ENCODE measurements at places on chromosomes 2 and 18.

DNA sequence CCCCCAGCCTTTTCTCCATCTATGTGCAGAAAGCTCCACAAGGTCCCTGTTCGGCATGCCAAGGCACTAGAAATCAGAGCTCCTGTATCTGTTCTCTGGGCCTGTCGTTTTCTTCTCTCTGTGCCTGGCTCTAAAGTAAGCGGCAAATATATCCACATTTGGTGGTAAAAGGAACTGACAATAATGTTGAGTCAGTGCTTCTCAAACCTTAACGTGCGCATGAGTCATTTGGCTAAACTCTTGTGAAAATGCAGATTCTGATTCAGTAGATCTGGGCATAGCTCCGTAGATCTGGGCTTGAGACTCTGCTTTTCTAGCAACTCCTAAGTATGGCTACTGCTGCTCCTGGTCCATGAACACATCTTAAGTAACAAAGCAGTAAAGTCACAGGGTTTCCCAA, 16.5 kb upstream of the ACSL3 start:
- DNase-seq, result no peak

GRCh38 chr18:55286257-55286825, 301.7 kb downstream of the TCF4 start:
- DNase-seq, result no peak

GRCh38 chr2:182867426-182868053, 1.1 kb upstream of the FRZB start:
- no peak for DNase-seq

GRCh38 chr2:19120941-19121750, 237.3 kb downstream of the OSR1 start:
- no peak for DNase-seq

GRCh38 chr18:48801728-48802542, 148.8 kb downstream of the SMAD7 start:
- DNase-seq, result no peak

GRCh38 chr18:377088-377487, 109.2 kb upstream of the THOC1 start:
- DNase-seq, result no peak

- no peak for DNase-seq
Measured at GRCh38 chr2:35410431-35411061, 945.0 kb upstream of the CRIM1 start.

GRCh38 chr2:54106631-54107454, 8.6 kb upstream of the ACYP2 start:
- no peak for DNase-seq

DNA sequence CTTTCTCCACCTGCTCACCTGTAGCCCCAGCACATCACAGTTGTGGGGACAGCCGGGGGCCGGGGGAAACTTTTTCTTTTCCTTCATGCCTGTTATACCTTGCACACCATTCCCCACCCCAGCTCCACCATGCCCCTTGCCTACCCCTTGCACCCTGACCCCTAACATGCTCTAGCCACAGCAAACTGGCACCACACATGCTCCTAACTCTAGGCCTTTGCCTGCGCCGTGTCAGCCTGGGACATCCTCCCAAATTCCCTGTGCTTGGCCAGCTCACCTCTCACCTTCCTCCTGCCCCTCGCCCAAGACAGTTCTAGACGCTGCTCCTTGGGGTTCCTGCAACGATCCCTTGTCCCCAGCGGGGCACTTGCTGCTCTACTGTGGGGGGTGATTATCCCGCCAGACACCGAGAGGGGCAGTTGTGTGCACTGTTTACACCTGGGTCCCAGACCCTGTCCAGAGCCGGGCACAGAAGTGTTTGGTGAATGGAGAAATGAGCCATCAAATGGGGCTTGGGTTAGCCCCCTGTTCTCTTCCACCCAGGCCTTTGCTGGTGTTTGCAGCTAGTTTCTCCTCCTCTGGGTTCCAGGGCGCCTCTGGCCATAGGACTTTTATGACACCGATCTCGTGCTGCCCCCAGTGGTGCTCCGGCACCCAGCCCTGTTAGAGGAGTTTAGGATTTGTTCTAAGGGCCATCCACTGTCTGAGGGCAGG, 129.8 kb downstream of the CTIF start:
- no peak for DNase-seq

DNA sequence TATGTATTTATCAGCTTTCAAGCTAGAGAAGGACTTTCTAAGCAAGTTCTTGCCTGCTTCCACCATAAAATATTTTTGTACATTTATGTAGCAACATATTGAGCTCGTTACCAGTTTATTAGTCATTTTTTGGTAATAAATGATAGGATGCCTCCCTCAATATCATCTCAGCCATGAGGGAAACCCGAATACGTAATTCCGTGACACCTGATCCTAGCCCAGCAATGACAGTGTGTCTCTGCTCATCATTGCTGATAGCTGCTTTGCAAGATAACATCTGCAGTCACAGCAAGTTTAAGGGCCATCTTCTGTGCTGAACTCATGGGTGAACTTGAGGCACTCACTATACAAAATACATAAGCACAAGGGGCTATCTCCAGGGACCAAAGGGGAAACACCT, 62.2 kb downstream of the COL6A3 start:
- no peak for DNase-seq

DNA sequence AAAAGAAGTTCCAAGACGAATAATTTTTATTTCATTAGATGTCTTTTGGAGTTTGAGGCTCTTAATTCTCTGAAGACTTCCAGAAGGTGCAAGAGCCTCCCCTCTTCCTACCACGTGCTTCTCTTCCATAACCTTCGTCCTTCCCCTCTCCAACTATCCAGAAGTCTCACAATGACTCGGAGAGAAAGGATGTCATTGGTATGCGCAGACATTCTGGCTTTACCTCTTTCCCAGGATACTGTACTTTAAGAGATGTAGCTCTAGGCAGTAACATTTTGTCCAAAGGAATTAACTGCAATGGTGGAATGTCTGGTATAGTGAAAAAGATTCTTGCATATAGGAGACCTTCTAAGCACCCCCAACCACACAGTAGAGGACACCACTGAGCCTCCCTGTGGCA, 249.0 kb upstream of the OSR1 start:
- no peak for DNase-seq

- DNase-seq, result no peak
Measured at GRCh38 chr2:173355866-173356508, 1.3 kb downstream of the CDCA7 start.

- DNase-seq, result peak; percentile 73
Measured at GRCh38 chr2:27765621-27766286, 5.8 kb upstream of the MRPL33 start.

DNA sequence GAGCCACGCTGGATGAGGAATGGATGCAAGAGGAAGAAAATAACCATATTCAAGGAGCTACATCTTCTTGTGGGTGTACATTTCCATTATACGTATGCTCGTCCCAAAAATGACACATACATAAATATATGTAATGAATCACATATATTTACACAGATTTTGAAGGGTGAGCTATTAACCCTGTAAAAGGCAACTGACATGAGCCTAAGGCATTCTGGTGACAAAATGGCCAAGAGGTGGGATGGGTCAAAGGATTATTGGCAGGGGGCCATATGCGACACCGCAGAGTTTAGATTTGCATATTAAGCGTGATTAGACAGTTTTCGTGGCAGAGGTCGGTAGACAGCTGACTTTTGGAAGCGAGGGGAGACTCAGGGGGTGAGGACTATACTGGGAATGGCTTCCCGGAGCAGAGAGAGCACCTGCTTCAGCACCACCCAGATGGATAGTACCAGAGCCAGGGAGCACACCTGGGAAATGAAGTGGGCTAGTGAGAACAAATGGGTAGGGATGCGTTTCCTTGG, 431 bp upstream of the CNRIP1 start:
- DNase-seq, result no peak

DNA sequence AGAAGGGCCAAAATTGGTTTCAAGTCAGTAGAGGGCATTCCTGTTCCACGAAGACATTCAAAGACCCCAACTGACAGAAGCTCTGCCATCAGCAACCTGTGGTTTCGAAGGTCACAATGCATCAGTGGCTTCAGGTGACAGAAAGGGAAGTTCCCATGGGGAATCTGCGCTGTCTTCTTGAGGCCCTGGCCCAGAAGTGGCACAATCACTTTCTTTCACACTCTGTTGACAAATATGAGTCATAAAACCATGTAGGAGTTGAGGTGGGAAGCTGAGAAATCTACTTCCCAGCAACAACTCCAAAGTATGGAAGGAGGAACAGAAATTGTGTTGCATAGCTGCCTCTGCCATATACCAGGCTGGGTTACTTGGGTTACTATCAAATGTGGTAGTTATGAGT, 621.1 kb upstream of the FANCL start:
- DNase-seq, result no peak

DNA sequence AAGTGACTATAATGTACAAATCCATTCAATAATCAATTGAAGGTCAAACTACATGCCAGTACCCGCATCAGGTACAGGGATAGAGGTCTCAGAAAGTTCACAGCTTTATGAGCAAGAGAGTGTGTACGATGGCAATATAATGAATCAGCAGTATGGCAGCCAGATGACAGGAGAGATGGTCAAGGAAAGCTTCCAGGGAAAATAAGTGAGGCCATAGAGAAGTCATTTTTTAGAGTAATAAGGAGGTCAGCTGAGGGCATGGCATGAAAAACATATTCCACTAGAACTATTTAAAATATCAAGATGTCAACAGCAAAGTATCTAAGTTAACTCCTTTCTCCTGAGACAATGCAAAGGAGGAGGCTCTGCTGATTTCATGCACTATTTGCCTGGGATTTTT, 108.0 kb downstream of the SLC8A1 start:
- no peak for DNase-seq

DNA sequence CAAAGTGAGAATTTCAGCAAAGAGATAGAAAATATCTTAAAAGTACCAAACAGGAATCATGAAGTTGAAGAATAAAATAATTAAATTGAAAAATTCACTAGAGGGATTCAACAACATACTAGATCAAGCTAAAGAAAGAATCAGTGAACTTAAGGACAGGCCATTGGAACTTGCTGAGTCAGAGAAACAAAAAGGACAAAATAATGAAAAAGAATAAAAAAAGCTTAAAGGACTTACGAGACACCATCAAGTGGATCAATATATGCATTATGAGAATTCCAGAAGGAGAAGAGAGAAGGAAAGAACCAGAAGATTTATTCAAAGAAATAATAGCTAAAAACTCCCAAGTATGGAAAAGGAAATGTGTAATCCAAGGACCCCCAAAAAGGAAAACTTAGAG, 158.4 kb downstream of the SLC4A10 start:
- DNase-seq, result no peak

DNA sequence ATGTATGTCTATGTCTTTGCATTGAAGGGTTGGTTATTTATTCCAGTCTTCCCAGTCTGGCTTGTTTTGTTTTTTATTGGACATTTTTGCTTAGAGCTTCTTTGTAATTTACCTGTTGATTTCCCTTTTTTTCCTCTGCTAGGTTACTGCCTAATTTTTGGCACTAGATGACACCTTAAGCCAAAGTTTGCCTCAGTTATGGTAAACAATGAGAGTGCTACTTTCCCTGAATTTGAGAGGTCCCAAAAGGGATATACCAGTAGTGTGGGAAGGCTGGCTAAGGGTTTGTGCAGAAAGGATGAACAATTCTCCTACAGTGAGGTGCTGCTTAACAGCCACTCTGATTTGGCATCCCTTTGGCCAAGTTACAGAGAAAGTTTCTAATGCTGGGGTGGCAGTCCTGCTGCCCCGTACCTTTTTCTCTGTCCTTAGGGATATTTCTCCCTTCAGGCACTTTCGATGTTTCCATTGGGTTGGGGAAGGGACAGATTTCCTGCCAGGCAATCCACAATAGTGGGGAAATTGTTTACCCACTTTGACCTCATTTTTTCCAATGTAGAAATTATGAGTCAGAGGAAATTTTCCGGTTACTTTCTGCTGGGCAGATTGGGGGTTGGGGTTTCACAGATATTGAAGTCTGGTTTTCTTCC, 354.9 kb downstream of the PTPRM start:
- no peak for DNase-seq

- no peak for DNase-seq
Measured at GRCh38 chr18:46623541-46623940, 33.5 kb downstream of the LOXHD1 start.

- no peak for DNase-seq
Measured at GRCh38 chr18:54612237-54612636, 21.2 kb downstream of the DYNAP start.

GRCh38 chr2:53964257-53964952, 6.4 kb downstream of the PSME4 start:
- DNase-seq, result no peak

GRCh38 chr2:112793449-112793978, 9.2 kb upstream of the IL1A start:
- DNase-seq, result no peak

- DNase-seq, result no peak
Measured at GRCh38 chr18:40357536-40357935, 1597.5 kb upstream of the PIK3C3 start.

DNA sequence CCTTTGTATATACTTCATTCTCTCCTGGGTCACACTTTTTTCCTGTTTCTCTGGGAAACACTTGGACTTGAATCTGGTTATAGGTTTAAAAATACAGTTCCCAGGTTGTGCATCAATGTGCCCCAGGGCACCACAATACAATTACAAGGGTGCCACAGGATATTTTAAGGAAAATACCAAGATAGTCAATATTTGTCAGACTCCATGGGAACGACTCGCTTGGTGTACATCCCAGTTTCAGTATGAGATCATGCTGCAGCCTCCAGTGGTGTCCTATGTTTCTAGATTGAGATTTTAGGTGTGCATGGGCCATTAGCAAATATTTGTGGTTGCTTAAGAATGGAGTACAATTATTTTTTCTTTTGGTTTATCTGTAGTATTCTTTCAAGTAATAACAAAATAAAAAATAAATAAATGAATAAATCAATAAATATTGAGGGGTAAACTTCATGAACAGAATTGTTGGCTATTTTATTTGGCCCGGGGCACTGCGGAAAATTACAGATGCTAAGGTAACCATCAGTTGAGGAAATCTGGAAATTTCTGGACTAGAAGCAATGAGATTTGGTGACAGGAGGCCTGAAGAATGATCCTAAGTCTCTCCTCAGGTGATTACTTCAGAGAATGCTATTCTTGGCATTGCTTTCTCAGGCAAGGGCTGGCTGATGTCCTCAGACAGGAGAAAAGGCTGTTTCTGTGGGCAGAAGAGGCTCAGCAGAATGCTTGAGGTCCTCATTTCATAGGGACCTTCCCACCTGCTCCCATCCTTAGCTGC, 649.3 kb upstream of the SOX11 start:
- no peak for DNase-seq

DNA sequence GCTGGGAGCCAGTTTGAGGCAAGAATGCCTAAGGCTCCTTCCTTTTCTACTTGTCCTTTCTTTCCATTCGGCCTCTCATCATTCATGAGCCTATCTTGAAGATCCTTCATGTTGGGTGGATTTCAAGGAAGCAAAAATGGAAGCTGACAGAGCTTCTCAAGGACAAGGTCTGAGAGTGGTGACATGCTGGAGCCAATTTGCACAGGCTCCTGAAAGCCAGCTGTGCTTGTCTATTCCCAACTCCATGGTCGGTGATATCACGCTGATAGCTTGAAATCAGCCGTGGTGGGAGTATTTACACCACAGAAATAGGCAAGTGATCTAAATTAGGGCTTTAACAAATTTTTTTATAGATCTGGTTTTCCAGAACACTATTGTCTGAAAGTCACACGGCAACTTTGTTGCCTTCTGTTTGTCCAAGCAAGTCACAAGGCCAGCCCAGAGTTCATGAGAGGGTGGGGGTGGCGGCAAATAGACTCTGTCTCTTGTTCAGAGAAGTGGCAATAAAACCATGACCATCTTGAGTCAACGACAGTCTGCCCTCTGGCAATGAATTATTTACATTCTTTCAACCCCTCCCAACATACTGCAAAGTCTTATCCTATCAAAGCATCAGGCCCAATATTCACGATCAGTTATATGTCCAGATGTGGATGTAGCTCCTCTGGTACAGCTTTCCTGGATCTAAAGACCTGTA, 49.9 kb upstream of the SLC35F5 start:
- DNase-seq, result no peak

- DNase-seq, result no peak
Measured at GRCh38 chr2:120398996-120399888, 53.3 kb downstream of the INHBB start.

Measured in Right ventricle myocardium inferior (tissue), 1 donor.